NCI-H2107 (cell line): ENCODE measurements at places on chromosomes 3 and 15.

GRCh38 chr15:56674857-56675256 lies 58.5 kb downstream of the ZNF280D start:
- no peak for DNase-seq

- DNase-seq: no peak
Observed at GRCh38 chr3:36433511-36433910, 53.2 kb downstream of the STAC start.

DNA sequence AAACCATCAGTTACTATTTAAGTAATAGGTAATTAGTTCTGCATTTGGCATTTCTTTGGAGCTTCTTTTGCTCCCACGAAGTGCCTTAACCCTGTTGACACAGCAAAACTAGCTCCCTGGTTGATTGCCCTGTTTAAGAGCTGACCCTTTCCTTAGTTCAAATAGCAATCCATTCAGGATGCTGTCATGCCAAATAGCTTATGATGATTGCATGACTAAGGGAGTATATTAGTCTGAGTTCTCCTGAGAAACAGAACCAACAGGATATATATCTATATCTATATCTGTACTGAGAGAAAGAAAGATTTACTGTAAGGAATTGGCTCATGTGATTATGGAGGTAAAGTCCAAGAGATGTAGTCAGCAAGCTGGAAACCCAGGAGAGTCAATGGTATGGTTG lies 50.3 kb upstream of the SPRED1 start:
- no peak for DNase-seq

GRCh38 chr3:32238453-32239306 lies at the start of gene CMTM8:
CMTM8 (plus strand) TSS chr3:32238680; CDS start chr3:32238973, 293 bp downstream.
- peak; percentile 24 for DNase-seq

GRCh38 chr3:107430214-107430995 lies 53.2 kb downstream of the CCDC54 start:
- DNase-seq: no peak

DNA sequence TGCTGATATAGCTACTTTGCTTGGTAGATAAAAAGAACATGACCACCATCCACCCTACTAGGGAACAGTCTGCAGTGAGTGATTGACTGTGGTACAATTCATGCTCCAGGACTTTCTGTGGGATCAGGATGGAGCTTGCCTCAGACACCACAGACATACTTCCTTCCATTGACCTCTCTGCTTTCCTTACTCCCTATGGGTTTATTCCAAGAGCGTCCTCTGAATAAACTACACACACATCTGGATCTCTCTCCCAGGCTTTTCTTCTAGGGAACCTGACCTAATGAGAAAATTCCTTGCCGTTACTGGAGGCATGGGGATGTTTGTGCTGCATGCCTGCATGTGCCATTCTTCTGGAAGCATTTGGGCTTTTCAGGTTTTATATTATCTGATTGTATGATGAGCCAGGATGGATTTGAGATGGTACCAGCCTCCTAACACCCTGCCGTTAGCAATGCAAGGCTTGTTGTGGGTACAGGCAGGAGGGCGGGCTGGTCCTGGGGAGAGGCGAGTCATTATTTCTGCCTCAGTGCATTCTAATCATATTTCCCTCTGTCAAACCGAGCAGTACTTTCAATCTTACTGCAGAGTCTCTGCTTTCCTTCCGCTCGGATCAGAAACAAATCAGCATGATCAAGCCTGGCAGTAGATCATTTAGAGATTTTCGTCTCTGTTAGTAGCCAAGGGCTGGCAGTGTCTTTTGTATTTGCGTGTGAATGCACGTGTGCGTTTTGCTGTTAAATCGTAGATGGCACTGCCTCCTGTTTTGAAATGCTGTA lies 279.2 kb downstream of the PDCD6IP start:
- DNase-seq: no peak

GRCh38 chr3:43932921-43933320 lies 242.2 kb downstream of the ABHD5 start:
- no peak for DNase-seq

DNA sequence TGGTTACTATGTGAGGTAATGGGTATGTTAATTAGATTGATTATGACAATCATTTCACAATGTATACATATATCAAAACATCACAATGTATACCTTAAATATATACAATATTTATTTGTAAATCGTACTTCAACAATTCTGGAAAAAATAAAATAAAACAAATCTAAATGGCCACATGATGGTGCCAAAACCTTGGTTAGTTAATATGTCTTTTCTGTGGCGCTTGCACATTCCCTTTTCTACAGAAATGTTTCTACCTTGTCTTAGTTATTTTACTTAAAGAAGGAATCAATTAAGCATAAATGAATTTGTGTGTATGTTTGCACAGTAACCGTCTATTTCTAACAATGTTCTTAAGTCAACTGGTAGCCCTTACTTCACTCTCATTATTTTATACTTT lies 53.4 kb downstream of the OXSM start:
- no peak for DNase-seq

DNA sequence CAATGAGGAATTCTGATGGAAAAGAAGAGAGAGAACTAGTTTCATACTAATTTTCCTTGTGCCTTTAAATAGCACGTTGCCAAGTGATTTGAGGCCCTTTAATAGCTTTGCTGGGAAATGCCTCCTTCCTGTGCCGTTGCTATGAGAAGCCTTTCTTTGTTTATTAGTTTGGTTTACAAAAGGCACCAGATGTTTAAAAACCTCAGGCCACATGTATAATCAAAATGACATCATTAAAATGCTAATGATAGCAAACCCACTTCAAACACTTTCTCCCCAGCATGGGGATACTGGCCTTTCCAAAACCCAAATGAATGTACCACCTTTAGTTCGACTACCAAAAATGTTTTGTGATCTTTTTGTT lies 50.0 kb upstream of the TBC1D23 start:
- DNase-seq: peak; percentile 17

GRCh38 chr15:45549541-45550220 lies 27.1 kb upstream of the SLC30A4 start:
- no peak for DNase-seq

DNA sequence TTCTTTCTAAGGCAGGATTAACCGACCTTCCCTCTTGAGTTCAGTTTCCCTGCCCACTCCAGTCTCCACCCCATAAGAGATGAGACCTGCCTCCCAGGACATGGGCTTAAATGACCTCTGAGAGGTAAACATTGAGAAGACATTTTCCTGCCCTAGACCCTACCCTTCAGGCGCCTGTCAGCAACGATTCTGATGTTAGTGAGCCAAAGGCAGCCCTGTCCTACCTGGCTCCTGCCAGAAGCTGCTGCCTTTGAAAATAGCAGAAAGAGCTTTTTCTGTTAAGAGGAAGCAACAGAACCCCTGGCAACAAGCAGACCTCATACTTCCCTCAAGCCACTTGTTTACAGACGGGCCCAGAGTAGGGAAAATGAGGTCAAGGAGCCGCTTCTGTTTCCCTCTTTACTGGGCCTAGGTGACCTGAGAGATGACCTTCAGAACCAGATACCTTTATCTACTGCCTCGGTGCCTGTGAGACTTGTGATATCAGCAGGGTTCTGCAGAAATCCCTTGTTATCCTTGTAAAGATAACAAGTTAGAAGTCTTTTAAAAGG lies 52.0 kb downstream of the CD200R1L start:
- DNase-seq: no peak

DNA sequence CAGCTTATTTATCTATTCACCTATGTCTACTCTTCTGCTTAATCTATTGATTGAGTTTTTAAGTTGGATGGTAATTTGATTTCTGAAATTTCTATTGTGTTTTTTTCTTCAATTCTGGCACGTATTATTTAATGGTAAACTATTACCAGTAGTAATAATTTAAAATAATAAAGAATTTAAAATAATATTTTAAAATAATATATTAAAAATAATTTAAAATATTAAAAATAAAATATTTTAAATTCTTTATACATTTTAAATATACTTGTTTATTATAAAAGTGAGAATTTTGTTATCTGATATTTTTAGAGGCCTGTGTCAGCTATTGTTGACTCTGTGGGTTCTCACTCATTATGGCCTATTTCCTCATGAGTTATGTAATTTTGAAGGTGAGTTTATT lies 100.7 kb upstream of the SPATA16 start:
- no peak for DNase-seq

- no peak for DNase-seq
Observed at GRCh38 chr15:45795440-45796069, 160.7 kb downstream of the SQOR start.

GRCh38 chr15:70778258-70779076 lies 15.1 kb upstream of the UACA start:
- no peak for DNase-seq

GRCh38 chr3:175287361-175287963 lies 428.3 kb downstream of the NAALADL2 start:
- DNase-seq: no peak

DNA sequence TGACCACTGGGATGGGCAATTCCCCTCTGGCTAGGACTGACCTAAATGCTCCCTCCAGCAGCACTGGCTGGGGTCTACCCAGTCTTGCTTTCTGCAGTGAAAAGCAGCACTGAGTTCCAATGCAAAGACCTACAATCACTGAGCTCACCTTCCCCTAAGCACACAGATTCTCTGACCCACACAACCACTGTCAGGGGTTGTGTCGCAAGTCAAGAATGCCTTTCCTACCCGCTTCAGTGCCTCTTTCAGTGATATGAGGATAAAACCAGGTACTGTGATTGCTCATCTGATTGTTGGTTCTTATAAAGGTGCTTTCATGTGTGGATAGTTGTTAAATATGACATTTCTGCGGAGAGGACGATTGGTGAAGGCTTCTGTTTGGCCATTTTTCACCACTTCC lies 345.6 kb downstream of the GAP43 start:
- no peak for DNase-seq
